Hepatocyte (in vitro differentiated cells): ENCODE measurements at places on chromosomes 6 and 20.

GRCh38 chr20:20237093-20237959, 130.6 kb upstream of the INSM1 start:
- peak; percentile 70 for DNase-seq

GRCh38 chr20:48794816-48795457, 32.9 kb downstream of the PREX1 start:
- no peak for DNase-seq

DNA sequence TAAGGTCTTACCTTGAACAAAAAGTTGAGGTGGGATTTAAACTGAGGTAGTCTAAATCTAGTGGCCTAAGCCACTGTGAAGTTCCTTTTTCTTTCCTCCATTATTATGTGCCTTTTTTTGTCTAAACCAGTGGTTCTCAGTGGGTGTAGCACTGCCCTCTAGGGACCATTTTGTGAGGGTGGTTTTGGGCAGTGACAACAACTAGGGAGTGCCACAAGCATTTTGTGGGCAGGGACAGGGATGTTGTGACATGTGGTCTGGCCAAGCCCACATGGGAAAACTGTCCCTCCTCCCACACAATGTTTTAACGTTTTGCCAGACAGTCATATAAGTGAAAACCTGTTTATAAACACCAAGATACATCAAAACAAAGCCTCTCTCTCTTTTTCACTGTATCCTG, 899.4 kb upstream of the FLRT3 start:
- peak; percentile 53 for DNase-seq

DNA sequence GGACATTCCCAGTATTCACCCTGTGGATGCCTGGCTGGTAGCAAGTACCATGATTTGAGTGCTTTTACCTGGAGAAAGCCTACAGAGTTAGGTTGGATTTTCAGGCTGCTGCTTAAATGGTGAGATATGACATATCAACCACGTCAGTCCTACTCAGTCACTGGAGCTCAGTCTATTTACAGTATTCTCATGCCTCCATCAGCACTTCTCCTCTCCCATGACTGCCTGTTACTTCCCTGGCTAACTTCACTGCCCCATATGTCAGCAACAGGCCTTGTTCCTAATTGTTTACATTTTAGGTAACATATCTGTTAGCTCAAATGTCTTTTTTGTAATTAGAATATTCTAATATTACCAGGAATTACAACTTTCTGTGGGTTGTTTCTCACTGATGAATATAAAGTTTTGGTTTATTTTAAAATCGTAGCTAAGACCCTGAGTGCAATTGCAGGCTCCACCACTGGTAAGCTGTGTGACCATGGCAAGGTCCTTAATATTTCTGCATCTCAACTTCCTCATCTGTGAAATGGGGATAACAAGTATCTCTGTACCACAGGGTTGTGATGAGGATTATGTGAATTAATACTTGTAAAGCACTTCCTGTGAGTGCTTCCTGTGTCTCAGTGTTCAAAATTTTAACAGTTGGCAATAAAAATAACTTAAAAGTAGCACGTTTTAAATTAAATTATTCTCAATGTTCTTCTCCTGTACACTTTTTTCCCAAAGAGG, 54.3 kb downstream of the RNF144B start:
- DNase-seq, result no peak
